ENCODE measurements at places on chromosomes 13 and 19. TPM values are rescaled to one million over a fixed set of nuclear protein-coding genes. Genes with fewer than 3 reads are reported as not detected.

DAND5 gene
- total RNA-seq = not detected

HIF3A gene
- total RNA-seq = not detected

ZNF845 gene
- total RNA-seq = 5.7 TPM

DNA sequence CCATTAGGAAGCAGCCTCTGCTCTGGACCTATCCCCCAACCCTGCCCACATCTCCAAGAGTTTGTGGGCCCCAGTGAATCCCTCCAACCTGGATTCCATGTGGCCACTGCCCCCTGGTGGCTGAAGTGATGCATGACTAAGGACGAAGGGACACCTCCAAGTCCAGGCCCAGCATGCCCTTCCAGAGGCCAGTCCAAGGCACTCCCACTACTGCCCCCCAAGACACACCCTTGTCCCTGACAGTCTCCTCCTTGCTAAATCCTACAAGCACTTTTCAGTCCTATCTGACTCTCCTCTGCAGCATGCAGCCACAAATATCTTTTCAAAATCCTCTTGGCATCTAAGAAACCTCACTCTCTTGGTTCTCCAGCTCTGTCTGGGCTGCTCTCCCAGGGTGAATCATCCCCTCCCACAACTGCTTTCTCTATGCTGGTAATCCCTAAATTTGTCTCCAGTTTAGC, 33.0 kb downstream of the DEDD2 start:
- DNase-seq = peak; percentile 83

DNA sequence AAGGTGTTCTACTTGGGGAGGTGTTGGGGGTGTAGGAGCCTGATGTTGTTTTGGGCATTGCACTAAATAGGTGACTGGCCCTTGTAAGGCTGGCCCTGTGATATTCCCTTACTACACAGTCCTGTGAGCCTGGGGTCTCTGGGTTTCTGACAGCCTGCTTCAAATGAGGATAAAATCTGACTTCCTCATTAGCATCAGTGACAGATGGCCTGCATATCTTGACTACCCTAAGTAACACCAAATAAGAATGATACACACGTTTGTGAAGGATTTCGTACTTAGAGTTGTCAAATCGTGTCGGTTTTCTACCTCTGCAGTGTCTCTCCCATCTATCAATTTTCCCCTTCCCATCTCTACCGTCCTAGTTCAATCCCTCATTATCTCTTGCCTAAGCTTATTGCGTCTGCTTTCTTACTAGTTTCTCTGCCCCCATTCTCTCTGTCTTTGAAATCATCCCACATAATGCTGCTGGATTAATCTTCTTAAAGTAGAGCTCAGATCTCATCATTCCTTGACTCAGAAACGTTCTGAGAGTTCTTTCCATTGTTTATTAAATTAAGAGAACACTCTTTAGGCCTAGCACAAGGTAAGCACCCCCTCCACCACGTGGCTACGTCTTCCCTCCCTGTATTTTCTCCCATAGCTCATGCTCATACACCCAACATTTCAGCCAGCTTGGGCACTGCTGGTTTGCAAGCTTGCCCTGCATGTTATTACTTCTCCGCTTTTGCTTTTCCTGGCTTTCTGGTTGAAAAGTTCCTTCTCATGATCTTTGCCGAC, 26.2 kb upstream of the CNMD start:
- DNase-seq = no peak

DNA sequence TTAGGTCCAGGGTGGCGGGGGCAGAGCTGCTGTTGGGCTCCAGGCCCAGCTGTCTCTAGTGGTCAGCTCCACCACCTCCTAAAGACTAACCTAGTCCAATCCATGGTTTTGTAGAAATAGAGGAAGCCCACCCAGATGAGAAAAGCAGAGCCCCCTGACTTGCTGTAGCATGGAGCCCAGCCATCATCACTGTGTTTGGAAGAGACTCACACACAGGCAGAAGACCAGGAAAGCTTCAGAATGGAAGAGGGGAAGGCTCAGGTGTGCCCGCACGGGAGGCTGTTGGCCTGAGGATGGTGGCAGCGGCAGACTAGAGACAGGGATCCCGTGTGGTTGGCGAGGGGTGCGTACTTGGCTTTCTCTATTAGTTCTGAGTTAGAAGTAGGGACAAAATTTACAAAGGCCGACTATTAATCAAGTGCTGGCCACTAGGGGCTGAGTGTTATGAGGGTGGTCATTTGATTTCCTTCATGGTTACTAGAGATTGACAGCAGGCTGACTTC, 193.2 kb upstream of the SOX1 start:
- DNase-seq = no peak

DNA sequence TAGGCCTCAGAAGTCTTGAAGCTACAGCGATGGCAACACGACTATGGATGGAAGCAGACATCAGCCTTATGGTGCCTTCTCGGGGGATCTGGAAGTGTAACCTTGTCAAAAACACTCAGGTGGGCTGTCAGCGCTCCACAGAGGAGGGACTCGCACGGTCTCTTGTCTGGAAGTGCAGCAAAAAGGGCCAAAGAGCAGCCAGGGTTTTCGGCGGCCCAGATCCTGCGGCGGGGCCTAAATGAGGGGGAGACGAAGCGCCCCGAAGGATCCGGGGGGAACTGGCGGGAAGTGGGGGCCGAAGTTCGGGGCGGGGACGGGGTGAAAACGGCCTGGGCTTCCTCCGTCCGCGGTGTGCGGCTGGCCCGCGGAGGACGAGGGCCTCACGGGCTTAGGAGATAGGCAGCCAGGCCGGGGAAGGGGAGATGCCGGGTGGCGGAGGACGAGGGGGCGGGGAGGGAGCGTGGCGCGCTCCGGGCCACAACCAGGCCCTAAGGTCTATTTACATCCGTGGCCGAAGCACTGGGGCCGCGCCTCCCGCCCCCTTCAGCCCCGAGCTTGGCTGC, 637 bp downstream of the RANBP3 start:
- peak; percentile 30 for DNase-seq

GRCh38 chr19:5340637-5341447, at the start of gene PTPRS:
TSS of gene PTPRS (minus strand) at chr19:5340812. CDS start at chr19:5286140, 54,672 bp downstream.
- peak; percentile 64 for DNase-seq

DNA sequence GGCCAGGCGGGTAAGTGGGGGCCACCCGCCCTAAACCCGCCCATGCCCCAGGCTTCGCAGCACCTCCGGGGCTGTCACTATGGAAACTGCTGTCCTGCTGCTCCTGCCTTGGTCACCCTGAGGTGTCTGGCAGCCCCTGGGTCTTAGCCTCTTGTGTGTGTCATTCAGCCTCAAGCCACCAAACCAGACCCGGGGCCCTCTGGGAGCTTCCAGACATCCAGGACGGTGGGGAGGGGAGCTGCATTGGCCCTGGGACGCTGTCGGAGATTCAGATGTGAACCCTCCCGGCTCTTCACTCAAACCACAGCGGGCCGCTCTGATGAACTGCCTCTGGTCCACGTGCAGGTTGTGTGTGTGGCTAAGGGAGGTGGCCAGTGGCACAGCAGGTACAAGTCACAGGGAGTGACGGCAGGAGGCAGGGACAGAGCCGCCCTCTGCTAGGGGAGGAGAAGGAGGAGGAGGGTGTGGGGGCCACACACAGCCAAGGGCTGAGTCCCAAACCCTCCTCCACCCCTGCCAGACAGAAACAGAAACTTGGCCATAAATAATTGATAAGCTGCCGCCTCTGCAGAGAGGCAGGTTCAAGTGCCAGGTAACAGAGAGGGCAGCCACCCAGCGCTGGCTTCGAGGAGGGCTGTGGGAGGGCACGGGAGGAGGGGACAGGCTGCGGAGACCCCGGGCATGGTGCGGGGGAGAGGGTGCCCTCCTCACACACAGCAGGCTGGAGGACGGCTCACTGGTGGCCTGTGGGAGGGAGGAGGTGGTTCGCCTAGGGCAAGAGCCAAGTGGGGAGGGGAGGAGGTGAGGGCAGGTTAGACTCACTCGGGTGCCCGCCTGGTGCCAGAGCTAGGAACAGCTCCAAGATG, 8.0 kb downstream of the NANOS3 start:
- DNase-seq = no peak
